ENCODE measurements at places on chromosomes 12 and 14. TPM values are rescaled to one million over a fixed set of nuclear protein-coding genes. Genes with fewer than 3 reads are reported as not detected.

The SYCP3 gene
- total RNA-seq: not detected

The LRRC43 gene
- 1.2 TPM for total RNA-seq

The GLS2 gene
- not detected for total RNA-seq

The PLEK2 gene
- total RNA-seq: not detected

The ENDOU gene
- not detected for total RNA-seq

The PTPRQ gene
- 0.10 TPM for total RNA-seq

The HHIPL1 gene
- 3.9 TPM for total RNA-seq

The TMEM233 gene
- total RNA-seq: 0.62 TPM

The SLC15A4 gene
- 53.5 TPM for total RNA-seq

The PRH2 gene
- not detected for total RNA-seq

The TMPRSS12 gene
- not detected for total RNA-seq

The MYO1A gene
- not detected for total RNA-seq

The CDK4 gene
- 144 TPM for total RNA-seq

The OR6C2 gene
- not detected for total RNA-seq

The SLC22A17 gene
- total RNA-seq: 26.1 TPM

The KRT77 gene
- not detected for total RNA-seq

The LRCOL1 gene
- not detected for total RNA-seq

The GLI1 gene
- 0.05 TPM for total RNA-seq

The KIAA0586 gene
- total RNA-seq: 14.5 TPM

The OTX2 gene
- not detected for total RNA-seq

The ABCD2 gene
- total RNA-seq: not detected

The SOX5 gene
- 0.81 TPM for total RNA-seq

The TAS2R8 gene
- not detected for total RNA-seq

The LRP6 gene
- total RNA-seq: 25.7 TPM

The FOXM1 gene
- 4.2 TPM for total RNA-seq

The IFNG gene
- not detected for total RNA-seq

The SDR9C7 gene
- not detected for total RNA-seq

The JDP2 gene
- 72.1 TPM for total RNA-seq

The FAM90A1 gene
- total RNA-seq: 0.25 TPM

The BCL11B gene
- total RNA-seq: not detected

Data from cardiac ventricle fibroblast (primary cell).